ENCODE measurements at places on chromosomes 3 and 15.

- no peak for DNase-seq
Measured at GRCh38 chr15:50344006-50344464, 11.0 kb downstream of the GABPB1 start.

- no peak for DNase-seq
Measured at GRCh38 chr3:156519758-156520162, 35.2 kb downstream of the SSR3 start.

GRCh38 chr15:48084759-48085590 is 35.8 kb upstream of the SLC24A5 start:
- DNase-seq: no peak

DNA sequence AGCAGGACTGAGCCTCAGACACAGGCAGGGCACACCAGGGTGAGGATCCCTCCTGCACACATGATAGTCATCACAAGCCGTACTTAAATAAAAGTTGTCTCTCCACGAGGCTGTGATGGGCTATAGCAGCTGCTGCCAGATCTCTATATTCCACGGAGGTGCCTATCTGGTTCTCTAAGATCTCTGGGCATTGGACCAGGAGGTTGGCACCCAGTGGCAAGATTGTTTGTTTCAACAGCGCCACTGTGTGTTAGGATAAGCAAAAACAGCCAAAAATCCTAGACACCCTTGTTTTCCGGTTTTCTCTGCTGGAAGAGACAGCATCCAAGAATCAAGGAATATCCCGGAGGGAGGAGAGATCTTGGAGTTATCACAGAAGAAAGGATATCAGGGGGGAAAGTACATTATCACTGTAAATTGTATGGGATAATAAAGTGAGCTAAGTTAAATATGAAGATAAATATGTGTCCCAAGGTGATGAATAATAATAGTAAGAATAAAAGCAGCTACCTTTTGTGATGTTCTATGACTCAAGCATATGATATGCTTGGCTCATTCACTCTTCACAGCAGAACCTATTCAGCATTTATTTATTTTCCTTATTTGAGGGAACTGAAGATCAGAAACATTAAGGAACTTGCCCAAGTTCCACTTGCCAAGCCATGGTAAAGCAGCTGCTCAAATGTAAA is 90.6 kb upstream of the AKAP13 start:
- no peak for DNase-seq

GRCh38 chr15:98394546-98394945 is 253.8 kb upstream of the IGF1R start:
- no peak for DNase-seq

DNA sequence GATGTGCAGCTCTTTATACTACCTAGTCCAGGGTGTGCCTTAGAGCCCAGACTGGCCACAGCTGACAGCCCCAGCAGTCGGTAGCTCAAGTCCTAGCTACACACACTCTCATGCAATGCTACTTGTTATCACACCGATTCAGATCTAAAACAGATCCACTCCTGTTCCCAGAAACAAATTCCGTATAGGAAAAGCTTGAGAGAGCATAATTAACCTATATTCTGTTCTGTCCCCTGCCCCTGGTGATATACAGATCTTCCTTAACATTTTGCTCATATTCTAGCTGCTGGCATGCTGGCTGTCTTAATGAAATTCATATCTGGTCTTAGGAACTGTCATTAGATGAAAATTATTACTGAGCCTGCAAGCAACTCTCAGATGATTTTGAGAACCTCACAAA is 204.3 kb downstream of the SOX2 start:
- DNase-seq: no peak

- DNase-seq: no peak
Measured at GRCh38 chr15:58142827-58143461, 4.8 kb downstream of the AQP9 start.

DNA sequence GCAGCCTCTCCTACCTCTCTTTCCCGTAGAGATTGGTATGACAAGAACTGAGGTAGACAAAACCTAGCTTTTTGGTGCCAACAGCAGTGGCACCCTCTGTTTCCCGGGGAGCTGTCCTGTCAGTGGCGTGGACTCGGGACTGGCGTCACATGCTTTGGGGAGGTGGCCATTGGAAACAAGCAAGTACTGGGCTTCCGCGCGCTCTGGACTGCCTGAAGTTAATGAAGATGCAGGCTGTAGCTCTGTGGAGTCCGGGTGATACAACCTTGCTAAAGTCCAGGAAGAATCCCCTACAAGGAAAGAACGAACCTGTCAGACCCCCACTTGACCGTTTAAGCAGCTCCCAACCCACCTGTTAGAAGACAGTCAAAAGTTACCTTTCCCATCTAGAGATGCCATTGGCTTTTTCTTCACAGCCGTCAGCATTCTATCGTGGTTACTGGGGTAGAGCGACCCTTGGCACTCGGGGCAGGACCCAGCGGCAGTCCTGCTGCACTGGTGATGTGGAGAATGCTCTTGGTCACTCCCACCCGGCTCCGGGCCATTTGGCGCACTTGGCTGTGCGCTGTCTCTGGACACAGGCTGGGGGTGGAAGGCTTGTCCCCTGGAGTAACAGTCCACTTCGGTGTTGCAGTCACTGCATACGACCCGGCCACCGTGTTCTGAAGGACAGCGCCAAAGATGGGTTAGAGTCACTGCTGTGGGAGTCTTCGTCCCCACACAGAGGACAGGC is 120.5 kb downstream of the LRIG1 start:
- DNase-seq: no peak

- no peak for DNase-seq
Measured at GRCh38 chr15:31078471-31078870, 23.1 kb downstream of the TRPM1 start.

GRCh38 chr15:40242601-40243000 is 3.7 kb downstream of the PAK6 start:
- DNase-seq: no peak

- DNase-seq: no peak
Measured at GRCh38 chr15:83158393-83158792, 49.2 kb downstream of the HDGFL3 start.

DNA sequence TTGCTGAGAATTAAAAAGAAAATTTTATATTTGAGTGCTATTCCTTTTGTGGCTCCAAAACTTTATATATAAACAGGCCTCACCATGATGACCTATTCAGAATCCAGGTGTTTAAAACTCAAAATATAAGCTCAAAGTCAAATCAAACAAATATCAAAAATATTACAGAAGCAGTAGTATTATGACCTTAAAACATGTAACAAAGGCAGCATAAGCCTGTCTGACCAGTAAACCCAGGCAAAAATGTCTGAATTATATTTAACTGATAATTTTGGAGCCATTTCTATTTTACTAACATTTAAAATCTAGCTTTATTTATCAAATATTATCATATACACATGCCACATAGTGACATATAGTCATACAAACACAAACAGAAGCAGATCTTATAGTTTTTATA is 6.4 kb upstream of the NOX5 start:
- no peak for DNase-seq

DNA sequence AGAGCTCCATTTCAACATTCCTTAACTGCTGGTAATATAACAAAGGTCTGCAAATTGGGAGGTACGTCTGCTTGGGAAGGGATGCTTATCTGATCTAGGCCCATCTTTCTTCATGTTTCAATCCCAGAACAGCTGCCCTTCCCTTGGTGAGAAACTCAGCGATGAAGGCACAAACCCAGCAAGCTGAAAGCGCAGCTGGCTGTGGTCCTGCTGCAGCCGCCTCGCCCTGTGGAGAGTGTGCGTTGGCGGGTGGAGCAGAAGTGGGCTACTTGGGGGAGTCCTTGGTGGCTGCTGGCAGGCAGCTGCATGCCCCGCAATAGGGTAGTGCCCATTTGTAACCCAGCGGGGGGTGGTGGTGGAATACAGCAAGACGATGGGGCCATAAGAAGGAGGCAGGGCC is 160.6 kb upstream of the WNT5A start:
- DNase-seq: no peak

- DNase-seq: no peak
Measured at GRCh38 chr3:151346292-151346691, 16.9 kb upstream of the P2RY13 start.

- DNase-seq: no peak
Measured at GRCh38 chr3:14827776-14828175, 9.0 kb downstream of the FGD5 start.

GRCh38 chr15:66462627-66463026 is 34.9 kb downstream of the SNAPC5 start:
- no peak for DNase-seq

DNA sequence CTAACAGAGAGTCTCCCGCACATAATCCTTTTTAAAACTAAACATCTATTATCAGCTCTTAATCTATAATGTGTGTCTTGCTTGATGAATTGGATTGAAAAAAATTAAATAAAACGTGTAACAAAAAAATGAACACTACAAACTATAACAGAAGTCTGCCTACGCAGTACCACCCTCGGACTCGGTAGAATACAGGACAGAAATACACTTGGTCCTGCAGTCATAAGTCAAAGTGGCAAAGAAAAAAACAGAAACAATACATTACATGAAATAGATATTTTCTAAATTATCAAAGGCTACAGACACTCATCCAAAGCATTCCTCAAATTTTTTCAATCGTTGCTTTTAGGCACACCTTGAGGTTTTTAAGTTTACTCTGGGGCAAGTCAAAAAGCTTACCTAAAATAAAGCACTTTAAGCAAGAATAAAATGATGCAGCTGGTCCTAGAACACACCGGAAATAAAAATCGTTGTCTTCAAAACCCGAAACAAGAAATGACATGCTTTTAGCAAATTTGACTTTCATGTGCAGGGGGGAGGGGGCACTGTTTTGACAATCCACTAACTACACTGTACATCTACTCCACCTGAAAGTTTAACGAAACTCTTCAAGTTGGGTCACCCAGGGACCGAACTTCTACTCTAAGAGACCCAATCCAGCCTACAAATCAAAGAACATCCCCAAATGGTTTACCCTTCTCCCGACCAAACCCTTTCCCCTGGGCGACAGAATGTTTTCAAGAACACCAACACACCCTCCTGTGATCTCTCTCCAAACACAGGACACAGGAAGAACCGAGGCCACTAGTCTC is 1.3 kb downstream of the ADAM10 start:
- no peak for DNase-seq

DNA sequence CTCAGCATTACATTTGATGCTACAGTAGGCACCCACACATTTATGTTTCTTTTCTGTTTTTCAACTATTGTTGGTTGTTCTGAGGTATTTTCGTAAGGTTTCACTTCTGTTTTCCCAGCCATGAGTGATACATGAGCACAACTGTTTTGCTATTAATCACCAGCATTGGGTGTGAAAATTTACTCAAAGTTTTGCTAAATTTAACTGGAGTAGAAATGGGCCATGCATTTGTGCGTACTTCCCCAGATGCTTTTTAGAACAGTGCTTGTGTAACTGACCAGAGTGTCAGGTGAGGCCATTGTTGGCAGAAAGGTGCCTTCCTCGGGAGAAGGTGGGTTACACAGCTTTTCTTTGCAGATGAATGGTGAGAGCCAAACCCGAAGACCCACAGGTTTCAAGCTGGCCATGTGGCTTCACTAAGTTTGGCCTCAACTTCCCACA is 70.4 kb downstream of the ST6GAL1 start:
- DNase-seq: no peak

GRCh38 chr3:16485395-16485992 is 28.0 kb downstream of the RFTN1 start:
- DNase-seq: no peak

GRCh38 chr3:56424885-56425284 is 43.4 kb downstream of the ERC2 start:
- DNase-seq: no peak

DNA sequence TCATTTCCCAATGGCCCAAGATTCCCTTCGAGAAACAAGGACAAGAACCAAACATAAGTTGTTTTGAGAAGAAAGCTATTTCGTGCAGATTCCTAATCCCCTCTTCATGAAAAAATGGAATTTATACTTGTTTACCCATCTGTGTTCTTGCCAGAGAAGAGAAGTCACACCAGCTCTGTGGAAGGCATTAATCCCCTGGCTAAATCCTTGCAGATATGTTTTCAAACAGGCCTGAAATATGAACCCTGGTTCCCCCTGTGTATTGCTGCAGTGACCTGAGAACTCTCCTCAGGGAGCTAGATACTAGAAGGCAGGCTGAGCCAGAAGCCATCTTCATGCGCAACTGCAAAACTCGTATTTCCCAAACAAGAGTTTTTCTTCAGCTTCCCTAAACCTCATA is 337.7 kb downstream of the NEK10 start:
- DNase-seq: no peak

- DNase-seq: no peak
Measured at GRCh38 chr3:39641274-39641673, 168.1 kb upstream of the MYRIP start.

DNA sequence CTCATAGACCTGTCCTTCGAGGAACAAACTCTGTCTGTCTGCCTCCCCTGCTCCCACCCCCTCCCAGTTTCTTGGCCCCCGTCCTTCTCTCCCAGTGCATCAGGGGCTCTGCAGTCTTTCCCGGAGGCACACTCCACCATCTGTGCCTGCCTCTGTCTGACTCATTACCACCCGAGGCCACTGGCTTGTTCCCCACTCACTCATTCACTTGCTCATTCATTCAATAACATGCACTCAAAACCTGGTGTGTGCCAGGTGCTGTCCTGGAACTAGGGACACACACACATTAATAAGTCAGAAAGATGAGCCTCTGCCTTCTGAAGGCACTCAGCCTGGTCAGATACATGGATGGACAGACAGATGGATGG is 12.4 kb downstream of the AMIGO3 start:
- no peak for DNase-seq

DNA sequence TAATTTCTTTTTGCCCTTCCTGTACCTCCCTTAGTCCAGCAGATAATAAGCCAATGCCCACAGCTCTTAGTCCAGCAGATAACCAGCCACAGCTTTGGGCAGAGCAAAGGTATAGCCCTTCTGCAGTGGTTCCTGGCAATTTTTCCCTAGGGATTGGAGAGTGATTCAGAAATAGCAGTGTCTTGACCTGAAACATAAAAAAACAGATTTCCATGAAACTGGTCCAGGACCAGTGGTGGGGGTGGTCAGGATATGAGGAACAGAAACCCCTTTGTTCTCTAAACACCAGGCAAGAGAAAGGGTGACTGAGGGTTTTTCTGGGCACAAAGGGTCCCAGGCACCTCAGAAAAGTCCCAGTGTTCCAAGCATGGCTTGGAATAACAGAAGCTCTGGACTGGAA is 103.4 kb downstream of the ARRDC4 start:
- DNase-seq: no peak

DNA sequence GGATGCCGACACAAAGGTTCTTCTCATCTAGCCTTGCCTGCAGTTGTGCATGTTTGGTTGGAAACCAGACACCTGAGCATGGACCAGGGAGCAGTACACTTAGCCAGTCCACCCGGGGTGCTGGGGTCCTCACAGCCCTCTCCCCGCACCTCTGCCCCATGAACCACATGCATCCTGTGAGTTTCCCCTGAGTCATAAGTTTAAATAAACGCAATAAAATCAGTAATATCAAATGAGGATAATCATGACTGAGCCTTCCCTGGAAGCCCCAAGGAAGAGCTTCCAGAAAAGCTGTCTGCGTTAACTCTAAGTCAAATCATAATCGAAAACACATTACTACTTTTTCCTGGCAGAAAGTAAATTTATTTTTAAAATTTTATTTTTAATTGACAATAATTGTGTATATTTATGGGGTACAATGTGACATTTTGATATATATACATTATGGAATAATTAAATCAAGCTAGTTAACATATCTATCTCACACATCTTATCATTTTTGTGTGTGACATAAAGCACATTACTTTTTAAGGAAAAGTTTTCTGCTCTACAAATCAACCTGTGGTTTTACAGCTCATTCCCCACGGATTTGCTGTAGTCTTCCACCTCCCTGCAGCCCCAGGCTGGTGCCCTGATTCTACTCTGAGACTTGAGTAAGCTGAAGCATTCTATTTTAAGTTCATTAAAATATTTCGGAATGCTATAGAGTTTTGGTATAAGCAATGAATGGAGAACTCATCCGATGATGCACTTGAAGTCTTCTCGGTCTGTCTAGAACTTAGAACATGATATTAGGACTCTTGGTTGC is 166.0 kb upstream of the EIF1B start:
- no peak for DNase-seq

Data from cortex of kidney (tissue), 1 donor.